ENCODE measurements at places on chromosomes 13 and 19.
A peak's percentile ranks its signal among the peaks of the same experiment; 100 is the strongest.

GRCh38 chr19:57406516-57407123, 4.3 kb upstream of the ZNF17 start:
- peak; percentile 37 for DNase-seq

DNA sequence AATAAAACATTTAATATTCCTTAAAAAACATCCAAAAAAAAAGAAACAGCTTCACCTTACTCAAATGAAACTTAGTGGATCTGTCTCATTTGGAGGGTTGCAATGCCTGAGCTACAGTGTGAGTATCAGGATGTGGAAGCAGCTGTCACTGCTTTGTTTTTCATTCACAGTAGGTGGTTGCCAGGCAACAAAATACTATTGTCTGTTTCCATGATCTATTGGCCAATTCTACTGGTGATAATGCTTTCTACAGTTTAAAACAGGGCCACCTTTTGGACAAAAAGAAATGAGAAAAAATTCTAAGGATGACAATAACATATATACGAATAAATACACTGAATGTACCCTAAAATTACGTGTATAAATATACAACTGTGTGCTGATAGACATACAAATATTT, 3.0 kb downstream of the ENOX1 start:
- no peak for DNase-seq

DNA sequence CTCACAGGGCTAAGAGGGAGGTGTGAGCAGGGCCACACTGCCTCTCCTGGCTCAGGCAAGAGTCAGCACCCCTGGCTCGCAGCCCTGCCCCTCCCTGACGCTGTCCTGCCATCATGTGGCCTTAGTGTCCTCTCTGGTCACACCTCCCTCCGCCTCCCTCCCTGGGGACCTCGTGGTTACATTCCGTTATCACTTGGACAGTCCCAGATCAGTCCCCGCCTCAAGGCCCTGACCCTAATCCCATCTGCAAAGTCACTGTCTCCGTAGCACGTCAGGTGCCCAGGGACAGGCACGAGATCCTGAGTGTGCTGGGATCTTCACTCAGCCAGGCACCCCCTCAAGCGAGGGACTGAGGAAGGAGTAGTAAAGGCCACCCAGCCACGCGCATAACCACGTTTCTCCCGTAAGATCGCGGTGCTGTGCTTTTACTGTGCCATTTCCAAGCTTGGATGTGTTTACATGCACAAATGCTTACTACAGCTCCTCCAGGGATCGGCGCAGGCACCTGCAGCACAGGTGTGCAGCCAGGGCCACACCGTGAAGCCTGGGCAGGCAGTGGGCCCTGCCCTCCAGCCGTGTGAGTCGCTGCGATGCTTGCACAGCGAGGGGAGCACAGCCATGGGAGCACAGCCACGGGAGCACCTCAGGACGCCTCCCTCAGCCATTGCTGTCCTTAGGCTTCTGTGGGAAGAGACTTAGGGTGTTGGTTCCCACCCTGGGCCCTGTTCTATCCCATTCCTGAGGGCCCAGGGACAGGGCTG, 10.7 kb upstream of the TMEM255B start:
- no peak for DNase-seq

DNA sequence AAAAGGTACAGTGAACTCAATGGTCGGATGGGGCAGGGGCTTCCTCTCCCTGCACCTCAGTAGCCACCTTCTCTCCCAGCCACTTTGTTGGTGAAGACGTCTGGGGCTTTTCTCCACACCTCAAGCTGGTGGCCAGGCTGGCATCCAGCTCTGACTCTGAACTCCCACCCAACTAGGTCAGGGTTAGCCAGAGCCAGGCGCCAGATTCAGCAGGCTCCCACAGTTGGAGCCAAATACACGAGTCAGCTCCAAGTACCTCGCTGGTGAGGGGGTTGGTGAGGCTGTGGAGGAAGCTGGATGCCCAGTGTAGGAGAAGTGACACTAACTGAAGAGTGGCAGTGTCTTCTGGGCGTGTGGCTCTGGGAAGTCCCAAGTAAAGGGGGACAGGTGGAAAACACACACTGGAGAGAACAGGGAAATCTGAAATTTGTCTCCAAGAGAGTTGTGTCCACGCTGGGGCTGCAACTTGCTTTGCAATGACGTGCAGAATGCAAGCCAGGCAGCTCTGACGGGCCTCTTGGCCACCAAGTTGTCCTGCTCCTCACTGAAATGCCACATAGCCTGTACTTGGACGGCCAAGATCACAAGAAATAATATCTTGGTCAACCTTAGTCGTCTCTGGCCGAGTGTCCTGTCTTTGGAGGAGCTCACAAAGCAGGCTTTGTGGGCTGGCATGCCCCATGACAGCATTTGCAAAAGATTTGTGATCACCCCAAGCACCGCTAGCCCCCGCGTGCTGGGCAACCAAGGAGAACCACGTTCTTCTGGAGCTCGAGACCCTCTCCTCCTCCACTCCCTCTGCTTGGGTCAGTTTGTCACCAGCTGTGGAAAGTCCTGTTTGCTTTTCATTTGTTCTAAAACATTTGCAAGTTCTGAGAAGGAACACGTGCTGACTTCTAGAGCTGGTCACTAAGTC, 18.1 kb downstream of the SLC7A1 start:
- DNase-seq = no peak

DNA sequence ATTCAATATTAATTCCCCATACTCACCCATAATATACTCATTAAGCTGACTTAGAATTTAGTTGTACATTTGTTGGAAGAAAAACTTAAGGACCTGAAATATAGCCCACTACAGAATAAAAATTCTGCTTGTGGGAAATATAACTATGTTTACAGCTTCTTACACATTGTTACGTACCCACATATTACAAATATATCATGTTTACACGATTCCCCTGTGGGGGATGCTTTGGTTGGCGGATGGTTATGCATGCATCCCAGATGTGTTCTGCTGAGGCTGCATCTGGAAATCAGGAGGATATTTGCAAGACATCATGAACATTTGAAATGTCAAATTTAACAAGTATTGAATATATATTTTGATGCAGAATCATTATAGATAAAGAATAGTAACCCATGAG, 79.5 kb upstream of the KL start:
- no peak for DNase-seq
